Gastrocnemius medialis (tissue), 4 donors: ENCODE measurements at places on chromosomes 13 and 19. TPM values are rescaled to one million over a fixed set of nuclear protein-coding genes. Genes with fewer than 3 reads are reported as not detected.
A peak's percentile ranks its signal among the peaks of the same experiment; 100 is the strongest.

Gene LPAR2
- total RNA-seq = 1.3 TPM

Gene OR10H1
- not detected for total RNA-seq

DNA sequence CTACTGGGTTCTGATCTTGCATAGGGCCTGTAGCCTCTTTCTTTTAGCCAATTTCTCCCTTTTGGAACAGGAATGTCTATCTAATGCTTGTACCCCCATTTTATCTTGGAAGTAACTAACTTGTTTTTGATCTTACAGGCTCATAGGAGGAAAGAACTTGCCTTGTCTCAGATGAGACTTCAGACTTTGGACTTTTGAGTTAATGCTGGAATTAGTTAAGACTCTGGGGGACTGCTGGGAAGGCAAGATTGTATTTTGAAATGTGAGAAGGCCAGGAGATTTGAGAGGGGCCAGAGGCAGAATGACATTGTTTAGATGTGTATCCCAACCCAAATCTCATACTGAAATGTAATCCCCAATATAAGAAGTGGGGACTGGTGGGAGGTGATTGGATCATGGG, 2.5 kb upstream of the ZNF546 start:
- peaks cover 13% of the 10 kb centered on the region for H3K4me1 ChIP-seq
- no peak for DNase-seq
- H3K27ac ChIP-seq = no peak overlapping the region
- H3K36me3 ChIP-seq = peaks cover 4% of the 10 kb centered on the region
- H3K27me3 ChIP-seq = no peaks in the 10 kb centered on the region

GRCh38 chr13:43129066-43129465, 105.7 kb downstream of the DNAJC15 start:
- no peak for DNase-seq
- H3K4me1 ChIP-seq = peaks cover 4% of the 10 kb centered on the region
- no peaks in the 10 kb centered on the region for H3K27me3 ChIP-seq
- no peak overlapping the region for H3K4me3 ChIP-seq

- DNase-seq = no peak
- H3K36me3 ChIP-seq = no peaks in the 10 kb centered on the region
- H3K4me1 ChIP-seq = no peaks in the 10 kb centered on the region
- H3K27me3 ChIP-seq = no peaks in the 10 kb centered on the region
These were observed 221.2 kb downstream of the ZNF536 start for GRCh38 chr19:30593356-30593755.

- DNase-seq = no peak
- no peaks in the 10 kb centered on the region for H3K4me1 ChIP-seq
- no peak overlapping the region for H3K27ac ChIP-seq
- no peak overlapping the region for H3K4me3 ChIP-seq
- H3K27me3 ChIP-seq = no peaks in the 10 kb centered on the region
- no peaks in the 10 kb centered on the region for H3K36me3 ChIP-seq
These were observed 144.4 kb upstream of the WASF3 start for GRCh38 chr13:26412936-26413716.

Gene UBE2L5
- not detected for total RNA-seq

GRCh38 chr19:16385296-16385695, 60.7 kb downstream of the KLF2 start:
- peaks cover 45% of the 10 kb centered on the region for H3K36me3 ChIP-seq
- H3K27ac ChIP-seq = peak overlapping the region; percentile 92
- H3K4me3 ChIP-seq = no peak overlapping the region
- peaks cover 65% of the 10 kb centered on the region for H3K4me1 ChIP-seq
- no peaks in the 10 kb centered on the region for H3K27me3 ChIP-seq
- DNase-seq = no peak

- no peak overlapping the region for H3K4me3 ChIP-seq
- no peaks in the 10 kb centered on the region for H3K27me3 ChIP-seq
- H3K4me1 ChIP-seq = no peaks in the 10 kb centered on the region
- no peaks in the 10 kb centered on the region for H3K36me3 ChIP-seq
- no peak for DNase-seq
These were observed 604.7 kb downstream of the SLITRK6 start for GRCh38 chr13:85194482-85194881.

Gene ZNF283
- 7.3 TPM for total RNA-seq

- H3K4me1 ChIP-seq = no peaks in the 10 kb centered on the region
- peaks cover 3% of the 10 kb centered on the region for H3K36me3 ChIP-seq
- H3K27me3 ChIP-seq = no peaks in the 10 kb centered on the region
- no peak for DNase-seq
- H3K4me3 ChIP-seq = no peak overlapping the region
- no peak overlapping the region for H3K27ac ChIP-seq
These were observed 140.9 kb downstream of the ABCC4 start for GRCh38 chr13:95160112-95160906.

DNA sequence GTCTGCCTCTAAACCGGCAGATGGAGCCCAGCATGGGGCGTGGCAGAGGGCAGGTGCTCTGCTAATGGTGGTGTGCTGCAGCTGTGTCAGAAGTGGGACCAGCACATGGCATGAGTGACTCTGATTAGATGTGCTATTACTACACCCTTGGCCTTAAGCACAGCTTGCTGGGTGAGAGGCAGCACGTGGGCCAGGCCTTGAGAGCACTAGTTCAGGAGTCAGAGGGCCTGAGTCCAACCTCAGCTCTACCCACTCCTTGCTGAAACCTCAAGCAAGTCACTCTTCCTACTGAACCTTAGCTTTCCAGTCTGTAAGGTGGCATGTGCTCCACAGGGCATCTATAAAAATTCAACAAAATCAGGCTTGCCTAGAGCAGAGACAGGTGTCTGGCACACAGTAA, 22.7 kb downstream of the AKT2 start:
- H3K27me3 ChIP-seq = no peaks in the 10 kb centered on the region
- H3K4me3 ChIP-seq = no peak overlapping the region
- peaks cover 65% of the 10 kb centered on the region for H3K4me1 ChIP-seq
- peak overlapping the region; percentile 93 for H3K27ac ChIP-seq
- no peak for DNase-seq

DNA sequence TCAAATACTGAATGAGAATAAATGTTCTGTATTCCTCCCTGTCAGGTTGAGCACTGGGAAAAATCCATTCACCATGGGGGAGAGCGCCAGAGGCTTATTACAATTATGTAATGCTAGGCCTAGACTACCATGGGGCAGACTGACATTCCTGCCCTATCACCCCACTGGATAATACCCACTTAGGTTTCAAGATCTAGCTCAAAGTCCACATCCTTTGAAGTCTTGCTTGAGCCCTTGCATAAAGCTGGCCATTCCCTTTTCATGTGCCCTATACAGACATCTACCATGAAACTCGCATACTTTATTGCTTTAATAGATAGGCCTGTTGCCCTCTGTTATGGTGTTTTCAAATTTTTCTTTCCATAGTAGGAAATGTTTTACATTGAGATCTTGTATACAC, 149.3 kb downstream of the RGCC start:
- H3K36me3 ChIP-seq = no peaks in the 10 kb centered on the region
- H3K4me3 ChIP-seq = no peak overlapping the region
- H3K27me3 ChIP-seq = no peaks in the 10 kb centered on the region
- H3K4me1 ChIP-seq = peaks cover 10% of the 10 kb centered on the region
- H3K27ac ChIP-seq = no peak overlapping the region
- DNase-seq = no peak

GRCh38 chr13:101425623-101426022, 9.3 kb upstream of the NALCN start:
- no peak overlapping the region for H3K27ac ChIP-seq
- no peak for DNase-seq
- H3K36me3 ChIP-seq = no peaks in the 10 kb centered on the region
- H3K4me1 ChIP-seq = no peaks in the 10 kb centered on the region

Gene GNA15
- total RNA-seq = 0.91 TPM

DNA sequence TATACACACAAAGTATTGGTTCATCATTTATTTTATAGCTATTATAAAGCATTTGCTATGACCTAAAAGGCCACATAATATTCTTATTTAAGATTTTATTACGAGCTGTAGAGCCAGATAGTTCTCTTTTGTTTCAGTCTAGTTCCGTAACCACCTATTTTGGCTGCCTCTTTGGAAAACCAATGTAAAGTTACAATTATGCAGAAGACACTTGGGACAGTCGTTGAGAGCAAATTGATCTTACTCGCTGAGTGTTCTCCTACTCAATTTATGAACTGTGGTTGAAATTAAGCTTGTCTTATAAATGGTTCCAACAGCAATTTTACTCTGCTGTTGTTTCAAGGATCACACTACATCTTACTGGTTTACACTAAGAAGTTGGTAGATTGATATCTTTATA, 122.3 kb downstream of the SLC7A1 start:
- no peaks in the 10 kb centered on the region for H3K4me1 ChIP-seq
- H3K36me3 ChIP-seq = no peaks in the 10 kb centered on the region
- no peak for DNase-seq
- no peak overlapping the region for H3K4me3 ChIP-seq
- no peaks in the 10 kb centered on the region for H3K27me3 ChIP-seq

GRCh38 chr19:7917267-7918061, 2.7 kb upstream of the SNAPC2 start:
- DNase-seq = no peak
- H3K36me3 ChIP-seq = no peaks in the 10 kb centered on the region
- H3K27me3 ChIP-seq = peaks cover 46% of the 10 kb centered on the region
- peak overlapping the region; percentile 43 for H3K27ac ChIP-seq

- no peaks in the 10 kb centered on the region for H3K4me1 ChIP-seq
- no peak overlapping the region for H3K4me3 ChIP-seq
- no peaks in the 10 kb centered on the region for H3K36me3 ChIP-seq
- H3K27ac ChIP-seq = no peak overlapping the region
These were observed 10.5 kb upstream of the NBEA start for GRCh38 chr13:34931572-34931971.

- no peak for DNase-seq
- no peak overlapping the region for H3K27ac ChIP-seq
- H3K36me3 ChIP-seq = no peaks in the 10 kb centered on the region
- no peak overlapping the region for H3K4me3 ChIP-seq
- H3K27me3 ChIP-seq = no peaks in the 10 kb centered on the region
- no peaks in the 10 kb centered on the region for H3K4me1 ChIP-seq
These were observed 457.4 kb downstream of the DIAPH3 start for GRCh38 chr13:59706101-59706976.

GRCh38 chr19:45952686-45953505, 20.8 kb downstream of the NOVA2 start:
- no peak overlapping the region for H3K27ac ChIP-seq
- peaks cover 3% of the 10 kb centered on the region for H3K4me1 ChIP-seq

GRCh38 chr19:1370579-1371361, 12.9 kb upstream of the NDUFS7 start:
- H3K27me3 ChIP-seq = no peaks in the 10 kb centered on the region
- no peak overlapping the region for H3K27ac ChIP-seq
- no peaks in the 10 kb centered on the region for H3K36me3 ChIP-seq
